ENCODE measurements at places on chromosomes 4 and X. TPM values are rescaled to one million over a fixed set of nuclear protein-coding genes. Genes with fewer than 3 reads are reported as not detected.

SGCB gene
- 8.7 TPM for total RNA-seq

DNA sequence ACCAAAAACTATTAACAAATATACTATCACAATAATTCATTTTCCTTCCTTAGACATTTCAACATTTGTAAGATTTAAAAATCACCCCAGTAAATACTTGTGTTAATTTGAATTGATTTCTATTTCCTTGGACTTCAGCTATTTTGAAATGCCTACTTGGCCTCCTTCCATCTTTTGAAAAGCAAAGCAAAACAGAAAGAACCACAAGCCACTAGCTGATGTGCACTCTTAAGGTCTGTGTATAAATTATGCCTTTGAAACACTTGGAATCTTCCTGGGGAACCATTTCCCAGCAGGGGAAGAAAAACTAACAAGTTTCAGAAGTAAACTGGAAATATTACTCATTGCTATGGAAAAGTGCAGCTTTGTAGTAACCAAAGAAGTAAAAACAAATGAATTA, 139.8 kb downstream of the CLCN4 start:
- DNase-seq: no peak

- DNase-seq: no peak
Observed at GRCh38 chr4:52701207-52701606, 42.1 kb upstream of the USP46 start.

GRCh38 chr4:141565379-141566089, 70.8 kb upstream of the IL15 start:
- DNase-seq: no peak

GRCh38 chr4:138945401-138945800, 70.2 kb upstream of the NOCT start:
- no peak for DNase-seq

GRCh38 chrX:134875671-134876070, 115.1 kb upstream of the SMIM10 start:
- no peak for DNase-seq

DNA sequence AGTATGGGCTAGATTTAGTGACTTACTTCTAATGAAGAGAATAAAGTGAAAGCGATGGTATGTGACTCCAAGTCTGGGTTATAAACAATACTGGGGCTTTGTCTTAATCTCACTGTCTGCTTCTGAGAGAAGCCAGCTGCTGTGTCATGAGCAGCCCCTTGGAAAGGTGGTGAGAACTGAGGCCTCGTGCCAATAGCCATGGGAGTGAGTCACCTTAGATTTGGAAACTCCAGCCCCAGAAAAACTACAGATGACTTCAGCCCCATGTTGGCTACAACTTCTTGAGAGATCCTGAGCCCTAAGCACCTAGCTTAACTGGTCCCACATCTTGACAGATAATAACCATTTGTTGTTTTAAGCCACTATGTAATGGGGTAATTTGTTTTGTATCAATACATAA, 77.6 kb downstream of the CWH43 start:
- no peak for DNase-seq

- peak; percentile 70 for DNase-seq
Observed at GRCh38 chr4:128565565-128566186, 243.8 kb upstream of the JADE1 start.

HELT gene
- 0.96 TPM for total RNA-seq

GRCh38 chr4:95638920-95639501, 90.2 kb upstream of the UNC5C start:
- DNase-seq: no peak

DNA sequence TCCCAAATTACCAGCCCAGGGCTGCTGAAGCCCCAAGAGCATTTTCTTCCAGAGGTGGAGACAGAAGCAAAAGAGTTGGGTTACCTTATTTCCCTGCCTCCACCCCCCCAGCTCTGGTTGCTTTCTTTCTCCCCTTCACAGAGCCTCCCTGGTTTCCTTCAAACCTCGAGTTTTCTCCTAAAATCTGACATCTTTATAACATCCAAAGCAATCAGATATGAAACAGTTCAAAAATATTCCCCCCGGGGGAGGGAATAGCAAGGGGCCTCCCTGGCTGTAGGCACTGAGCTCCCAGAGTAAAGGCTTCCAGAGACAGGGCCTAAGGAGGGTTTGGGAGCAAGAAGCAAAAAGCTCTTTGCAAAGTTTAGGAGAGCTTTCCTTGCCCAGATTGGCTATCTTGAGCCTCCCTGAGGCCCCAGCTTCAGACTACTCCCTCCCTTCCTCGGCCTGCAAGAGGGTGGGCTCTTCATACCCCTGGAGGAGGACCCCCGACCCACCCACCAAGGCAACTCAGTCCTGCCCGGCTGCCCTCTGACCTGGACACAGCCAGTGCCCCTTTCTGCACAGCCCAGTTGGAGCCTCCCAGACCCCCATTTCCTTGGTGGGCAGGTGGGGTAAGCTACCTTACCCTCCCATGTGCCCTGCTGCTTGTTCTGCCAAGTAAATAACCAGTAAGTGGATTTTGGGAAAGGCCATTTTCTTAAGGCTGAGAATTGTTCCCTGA, 7.6 kb downstream of the MAMLD1 start:
- no peak for DNase-seq

PRSS12 gene
- 14.9 TPM for total RNA-seq

XIAP gene
- total RNA-seq: 27.2 TPM

DNA sequence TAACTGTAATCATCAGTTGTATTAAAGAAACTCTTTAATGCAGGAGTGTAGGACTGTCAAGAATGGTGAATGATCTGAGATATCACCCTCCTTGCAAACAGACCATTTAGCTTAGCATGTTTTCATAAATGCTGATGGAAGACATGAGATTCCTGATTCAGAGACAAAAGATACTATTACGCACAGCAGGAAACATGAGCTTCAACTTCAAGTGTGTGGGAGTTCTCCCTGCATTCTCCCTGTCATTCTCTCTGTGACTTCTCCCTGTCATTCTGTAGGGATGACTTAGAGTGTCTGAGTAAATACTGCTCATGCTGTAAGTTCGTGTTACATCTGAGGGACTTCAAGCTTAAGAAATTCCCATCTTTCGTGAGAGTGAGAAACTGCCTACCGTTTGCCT, 866.0 kb upstream of the PRKX start:
- DNase-seq: no peak

- DNase-seq: no peak
Observed at GRCh38 chr4:23369331-23369730, 520.5 kb downstream of the PPARGC1A start.

CXXC4 gene
- 0.67 TPM for total RNA-seq

DNA sequence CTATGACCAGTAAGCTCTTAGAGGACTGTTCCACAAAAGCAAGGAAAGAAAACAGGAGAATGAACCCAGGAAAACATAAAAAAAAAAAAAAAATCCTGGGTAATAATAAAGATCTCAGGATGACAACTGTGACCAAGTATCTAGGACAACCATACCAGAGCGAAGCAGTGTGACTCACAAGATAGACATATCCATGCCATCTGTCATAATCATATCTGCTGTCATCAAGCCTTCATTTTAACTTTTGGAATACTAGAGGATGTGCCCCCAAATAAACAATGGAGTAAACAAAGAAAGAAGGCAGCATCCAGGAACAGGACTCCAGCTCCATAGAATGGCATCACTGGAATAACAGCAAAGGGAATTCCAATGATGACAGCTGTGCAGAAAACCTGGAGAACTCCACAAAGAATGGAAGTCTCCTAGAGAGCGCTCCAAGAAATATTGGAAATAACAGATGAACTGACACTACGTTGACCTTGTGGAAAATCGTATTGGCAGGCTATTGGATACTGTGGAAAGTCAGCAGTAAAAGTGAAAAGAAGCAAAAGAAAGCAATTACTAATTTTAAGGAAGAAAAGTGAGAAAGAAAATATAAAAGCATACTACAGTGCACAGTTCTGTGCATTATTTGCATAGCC, 35.3 kb downstream of the HPGDS start:
- DNase-seq: no peak

DNA sequence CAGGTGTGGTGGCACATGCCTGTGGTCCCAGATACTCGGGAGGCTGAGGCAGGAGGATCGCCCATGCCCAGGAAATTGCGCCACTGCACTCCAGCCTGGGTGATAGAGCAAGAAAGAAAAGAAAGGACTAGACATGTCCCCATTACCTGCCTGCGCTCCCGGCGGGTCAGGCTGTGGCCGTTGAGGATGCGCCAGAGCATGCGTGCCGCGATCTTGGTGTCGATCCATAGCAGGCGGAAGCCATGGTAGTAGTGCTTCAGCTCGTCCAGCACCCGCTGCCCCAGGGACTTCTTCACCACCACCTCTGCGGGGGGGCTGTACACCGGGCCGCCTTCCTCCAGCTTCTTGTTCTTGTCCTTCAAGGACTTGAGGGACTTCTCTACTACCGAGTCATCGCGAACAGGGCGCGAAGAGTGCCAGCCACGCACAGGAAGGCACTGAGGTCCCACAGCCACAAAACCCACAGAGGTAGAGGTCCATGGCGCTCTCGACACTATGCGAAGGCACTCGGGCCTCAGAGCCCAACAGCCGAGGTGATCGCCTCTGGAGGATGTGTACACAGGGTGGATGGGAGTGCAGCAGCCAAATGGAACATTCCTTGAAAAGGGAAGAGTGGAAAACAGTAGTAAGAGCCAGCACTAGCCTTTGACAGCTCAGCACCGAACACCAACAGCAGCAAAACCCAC, 14.6 kb downstream of the LETM1 start:
- DNase-seq: no peak

GRCh38 chrX:112664924-112665323, 14.8 kb downstream of the LHFPL1 start:
- DNase-seq: no peak

GRCh38 chr4:71229477-71230270, 109.1 kb upstream of the SLC4A4 start:
- DNase-seq: peak; percentile 51

SPANXN3 gene
- total RNA-seq: not detected

DNA sequence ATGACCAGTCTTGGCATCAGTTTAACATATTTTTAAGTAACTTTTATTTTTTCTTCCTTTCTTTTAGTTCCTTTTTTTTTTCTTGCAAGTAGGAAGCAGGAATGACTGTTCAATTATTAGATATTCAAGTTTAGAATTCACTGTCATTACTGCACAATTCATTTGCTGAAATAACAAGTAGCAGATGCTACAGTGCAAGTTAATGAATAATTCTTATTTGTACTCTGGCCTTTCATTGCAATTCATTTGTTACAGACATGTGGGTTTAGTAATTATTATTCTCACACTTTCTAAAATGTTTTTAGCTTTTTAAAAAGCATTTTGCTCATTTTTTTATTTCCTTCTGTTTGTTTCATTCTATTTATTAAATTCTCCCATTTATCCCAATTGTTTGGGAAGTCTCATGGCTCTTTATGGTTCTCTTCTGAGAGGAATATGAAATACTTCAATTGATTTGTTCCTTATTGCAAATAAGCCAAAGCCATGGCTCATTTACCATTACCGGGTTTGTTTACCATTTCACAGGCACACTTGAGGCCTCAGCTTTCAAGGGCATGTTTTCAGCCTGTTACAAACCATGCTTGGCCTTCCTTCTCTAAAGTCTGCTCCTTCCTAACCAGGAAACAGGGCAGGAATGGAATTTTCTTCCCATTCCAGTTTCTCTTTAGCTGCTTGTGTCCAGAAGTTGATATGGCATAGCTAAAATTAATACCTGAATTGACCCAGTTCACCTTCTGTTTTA, 4.6 kb upstream of the DCAF4L1 start:
- DNase-seq: no peak

USO1 gene
- 185 TPM for total RNA-seq

DNA sequence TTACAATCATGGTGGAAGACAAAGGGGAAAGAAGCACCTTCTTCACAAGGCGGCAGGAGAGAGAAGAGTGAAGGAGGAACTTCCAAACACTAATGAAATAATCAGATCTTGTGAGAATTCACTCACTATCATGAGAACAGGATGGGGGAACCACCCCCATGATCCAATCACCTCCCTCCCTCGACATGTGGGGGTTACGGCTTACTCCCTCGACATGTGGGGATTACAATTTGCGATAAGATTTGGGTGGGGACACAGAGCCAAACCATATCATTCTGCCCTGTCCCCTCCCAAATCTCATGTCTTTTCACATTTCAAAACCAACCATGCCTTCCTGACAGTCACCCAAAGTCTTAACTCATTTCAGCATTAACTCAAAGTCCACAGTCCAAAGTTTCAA, 88.7 kb upstream of the PGRMC2 start:
- no peak for DNase-seq

DNA sequence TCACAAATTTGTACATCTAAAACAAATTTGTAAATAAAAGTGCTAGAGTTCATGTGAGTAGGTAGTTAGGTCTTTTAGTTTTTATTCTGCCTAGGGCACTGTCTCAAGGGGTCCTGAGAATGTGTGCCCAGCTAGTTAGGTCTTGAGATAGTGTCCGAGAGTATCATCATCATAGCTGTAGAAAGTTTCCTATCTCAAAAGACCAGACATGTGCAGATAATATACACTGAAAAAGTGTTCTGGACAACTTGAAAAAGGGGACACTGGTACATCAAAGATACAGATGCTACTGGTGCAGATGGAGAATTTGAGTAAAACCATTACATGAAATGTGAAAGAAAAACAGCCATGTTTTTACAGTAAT, 1.8 kb upstream of the ZCCHC4 start:
- DNase-seq: no peak

- no peak for DNase-seq
Observed at GRCh38 chr4:148196164-148196563, 246.1 kb downstream of the NR3C2 start.

FDCSP gene
- not detected for total RNA-seq

ADH1A gene
- total RNA-seq: not detected

DNA sequence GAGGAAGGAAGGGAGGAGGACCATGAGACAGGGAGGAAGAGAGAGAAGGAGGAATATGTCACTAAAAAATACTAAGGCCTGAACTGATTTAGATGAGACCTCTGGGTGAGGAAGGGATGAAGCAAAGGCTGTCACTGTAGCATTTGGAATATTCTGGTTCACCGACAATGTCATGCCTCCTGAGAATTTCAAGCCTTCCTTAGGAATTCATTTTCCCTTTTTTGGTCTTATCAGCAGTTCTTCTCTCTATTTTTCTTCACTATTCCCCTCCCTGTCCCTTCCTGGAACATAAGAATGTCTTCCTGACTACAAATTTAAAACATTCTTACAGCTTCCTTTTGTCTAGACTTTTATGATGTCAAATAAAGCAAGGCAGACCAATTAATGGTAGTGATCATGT, 527.8 kb downstream of the INPP4B start:
- no peak for DNase-seq

NPY1R gene
- 1.7 TPM for total RNA-seq

DNA sequence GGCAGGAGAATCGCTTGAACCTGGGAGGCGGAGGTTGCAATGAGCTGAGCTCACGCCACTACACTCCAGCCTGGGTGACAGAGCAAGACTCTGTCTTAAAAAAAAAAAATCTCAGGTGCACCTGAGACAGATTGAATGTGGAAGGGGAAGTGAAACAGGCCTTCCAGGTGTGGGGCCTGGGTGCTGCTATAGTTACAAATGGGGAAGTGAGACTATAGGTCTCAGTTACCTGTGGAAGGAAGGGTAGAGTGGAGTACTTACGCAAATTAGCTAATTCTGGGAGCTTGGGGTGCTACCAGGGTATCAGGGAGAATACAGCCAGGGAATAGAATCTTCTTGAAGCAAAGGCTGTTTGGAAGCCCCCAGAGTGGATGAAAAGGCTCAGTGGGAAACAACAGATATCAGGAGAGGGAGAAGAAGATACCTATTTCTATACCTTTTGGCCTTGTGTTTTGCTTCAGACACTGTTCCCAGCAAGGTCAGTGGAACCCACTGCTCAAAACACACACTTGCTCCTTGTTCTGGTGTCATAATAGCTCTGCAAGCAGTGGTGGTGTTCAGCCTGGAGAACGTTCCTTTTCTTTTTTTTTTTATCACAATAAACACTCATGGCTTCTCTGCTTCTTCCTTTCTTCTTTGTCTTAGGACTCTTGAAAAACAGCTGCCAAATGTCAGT, 7.0 kb downstream of the CD38 start:
- no peak for DNase-seq

- DNase-seq: no peak
Observed at GRCh38 chrX:2261831-2262667, 238.7 kb downstream of the DHRSX start.
